SK-N-SH (cell line): ENCODE measurements at places on chromosomes 12 and 14.
A peak's percentile ranks its signal among the peaks of the same experiment; 100 is the strongest.

DNA sequence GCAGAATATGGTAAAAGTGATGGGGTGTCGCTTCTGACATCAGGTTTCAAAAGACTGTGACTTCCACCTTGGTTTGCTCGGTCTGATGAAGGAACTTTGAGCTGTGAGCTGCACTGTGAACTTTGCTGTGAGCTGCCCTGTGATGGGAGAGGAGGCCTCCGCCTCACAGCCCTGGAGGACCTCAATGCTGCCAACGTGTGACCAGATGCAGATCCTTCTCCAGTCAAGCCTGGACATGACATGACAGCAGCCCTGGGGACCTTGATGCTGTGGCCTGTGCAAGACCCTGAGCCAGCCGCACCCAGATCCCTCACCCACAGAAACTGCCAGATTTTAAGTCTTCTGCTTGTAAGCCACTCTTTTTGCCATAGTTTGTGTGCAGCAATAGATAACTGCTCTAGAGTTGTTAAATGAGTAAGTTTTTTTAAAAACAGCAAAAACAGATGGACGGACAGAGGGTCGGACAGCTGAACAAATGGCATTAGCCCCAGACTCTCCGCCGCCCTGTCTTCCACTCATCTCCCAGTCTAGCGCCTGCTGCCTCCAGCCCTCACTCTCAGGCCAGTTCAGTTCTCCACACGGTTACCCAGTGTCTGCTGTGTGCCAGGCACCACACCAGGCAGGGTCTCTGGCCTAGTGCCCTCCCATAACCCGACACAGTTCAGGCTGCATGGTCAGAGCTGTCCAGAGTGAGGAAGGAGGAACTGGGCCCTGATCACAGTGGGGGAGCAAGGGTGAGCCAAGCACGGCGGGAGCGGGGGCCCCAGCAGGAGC lies 13.1 kb upstream of the LRTM2 start:
- no peak for DNase-seq

- no peak for DNase-seq
Measured at GRCh38 chr14:42437809-42438208, 831.1 kb downstream of the LRFN5 start.

DNA sequence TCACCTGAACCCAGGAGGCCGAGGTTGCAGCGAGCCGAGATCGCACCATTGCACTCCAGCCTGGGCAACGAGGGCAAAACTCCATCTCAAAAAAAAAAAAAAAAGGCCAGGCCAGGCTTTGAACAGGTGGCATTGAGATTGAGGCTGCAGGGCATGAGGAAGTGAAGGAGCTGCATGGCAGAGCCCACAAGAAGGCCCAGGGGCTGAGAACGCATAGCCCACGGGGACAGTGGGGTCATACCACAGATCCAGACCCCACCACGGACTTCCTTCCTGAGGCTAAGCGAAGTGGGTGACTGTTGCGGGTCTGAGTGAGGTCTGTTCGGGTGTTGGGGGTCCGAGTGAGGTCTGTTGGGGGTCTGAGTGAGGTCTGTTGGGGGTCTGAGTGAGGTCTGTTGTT lies 7.8 kb downstream of the JAG2 start:
- DNase-seq: no peak

DNA sequence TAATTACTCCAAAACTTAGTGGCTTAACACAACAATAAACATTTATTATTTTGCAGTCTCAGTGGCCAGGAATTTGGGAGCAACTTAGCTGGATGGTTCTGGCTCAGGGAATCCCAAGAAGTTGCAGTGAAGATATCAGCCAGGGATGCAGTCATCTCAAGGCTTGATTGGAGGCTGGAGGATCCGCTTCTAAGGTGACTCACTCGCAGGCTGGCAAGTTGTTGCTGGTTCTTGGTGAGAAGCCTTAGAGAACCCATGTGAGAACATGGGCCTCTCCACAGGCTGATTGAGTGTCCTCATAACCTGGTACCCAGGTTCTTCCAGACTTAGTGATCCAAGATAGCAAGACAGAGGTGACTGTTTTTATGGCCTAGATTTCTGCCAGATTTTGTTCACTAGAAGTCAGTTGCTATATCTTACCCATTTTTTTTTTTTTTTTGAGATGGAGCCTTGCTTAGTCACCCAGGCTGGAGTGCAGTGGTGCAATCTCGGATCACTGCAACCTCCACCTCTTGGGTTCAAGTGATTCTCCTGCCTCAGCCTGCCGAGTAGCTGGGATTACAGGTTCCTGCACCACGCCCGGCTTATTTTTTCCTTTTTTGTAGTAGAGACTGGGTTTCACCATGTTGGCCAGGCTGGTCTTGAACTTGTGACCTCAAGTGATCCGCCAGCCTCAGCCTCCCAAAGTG lies 32.5 kb downstream of the BRMS1L start:
- DNase-seq: no peak

DNA sequence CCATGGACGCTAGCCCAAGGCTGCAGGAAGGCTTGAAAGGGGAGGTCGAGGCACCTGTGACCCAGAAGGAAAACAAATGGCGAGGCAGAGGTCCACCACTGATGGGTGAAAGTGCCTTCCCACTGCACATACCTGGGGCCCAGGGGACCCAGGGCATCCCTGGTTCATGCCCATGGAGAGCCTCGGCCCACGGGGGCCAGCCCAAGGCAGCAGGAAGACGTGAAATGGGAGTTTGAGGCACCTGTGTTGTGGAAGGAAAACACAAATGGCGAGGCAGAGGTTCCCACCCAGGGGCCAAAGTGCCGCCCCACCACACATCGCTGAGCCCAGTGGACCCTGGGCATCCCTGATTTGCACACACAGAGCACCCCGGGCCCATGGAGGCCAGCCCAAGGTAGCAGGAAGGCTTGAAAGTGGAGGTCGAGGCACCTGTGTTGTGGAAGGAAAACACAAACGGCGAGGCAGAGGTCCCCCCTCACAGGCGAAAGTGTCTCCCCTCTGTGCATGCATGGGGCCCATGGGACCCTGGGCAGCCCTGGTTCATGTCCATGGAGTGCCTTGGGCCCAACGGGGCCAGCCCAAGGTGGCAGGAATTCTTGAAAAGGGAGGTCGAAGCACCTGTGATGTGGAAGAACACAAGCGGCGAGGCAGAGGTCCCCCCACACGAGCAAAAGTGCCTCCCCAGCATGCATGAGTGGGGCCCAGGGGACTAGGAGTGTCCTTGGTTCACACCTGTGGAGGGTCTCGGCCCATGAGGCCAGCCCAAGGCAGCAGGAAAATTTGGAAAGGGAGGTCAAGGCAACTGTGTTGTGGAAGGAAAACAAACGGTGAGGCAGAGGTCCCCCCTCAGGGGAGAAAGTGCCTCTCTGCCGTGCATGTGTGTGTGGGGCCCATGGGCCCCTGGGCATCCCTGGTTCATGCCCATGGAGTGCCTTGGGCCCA lies 383.3 kb downstream of the ALG10 start:
- DNase-seq: peak; percentile 0

DNA sequence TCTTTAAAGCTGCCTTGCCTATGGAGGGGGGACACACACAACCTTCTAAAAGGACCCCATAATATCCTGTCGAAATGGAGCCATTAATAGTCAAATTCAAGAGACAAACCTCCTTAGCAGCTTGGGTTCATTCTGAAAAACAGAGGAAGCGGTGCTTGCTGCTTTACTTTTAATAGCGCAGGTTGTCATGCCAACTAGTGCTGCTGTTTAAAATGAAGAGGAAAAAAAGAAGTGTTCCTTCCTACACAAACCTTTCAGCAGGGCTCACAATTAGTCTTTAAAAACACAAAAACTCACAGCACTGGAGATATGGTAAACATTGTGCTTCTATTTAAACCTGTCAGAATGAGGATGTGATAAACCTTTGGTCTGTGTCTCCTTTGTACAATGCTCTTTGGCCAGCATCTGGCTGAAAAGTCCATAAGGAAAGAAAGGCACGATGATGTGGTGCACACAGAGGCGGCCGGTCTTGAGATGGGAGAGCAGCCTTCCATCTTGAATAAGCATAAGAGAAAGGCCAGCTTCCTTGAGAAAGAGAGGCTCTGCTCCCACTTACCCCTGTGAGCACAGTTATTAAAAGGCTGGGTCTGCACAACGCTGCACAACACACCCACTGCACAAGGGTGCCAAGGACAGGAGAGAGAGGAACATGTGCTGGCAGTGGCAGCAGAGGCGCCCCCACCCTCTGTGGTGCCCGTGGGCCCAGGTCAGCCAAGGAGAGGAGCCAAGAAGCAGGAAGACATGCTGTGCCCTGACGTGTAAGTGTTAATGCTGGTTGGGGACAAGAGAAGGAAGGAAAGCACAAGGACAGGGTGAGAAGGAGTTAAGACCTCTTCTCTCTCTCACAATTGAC lies 144.6 kb downstream of the TTC7B start:
- DNase-seq: no peak

GRCh38 chr12:93593843-93594242 lies 21.4 kb downstream of the SOCS2 start:
- DNase-seq: no peak

GRCh38 chr12:105431537-105432100 lies 101.1 kb downstream of the C12orf75 start:
- no peak for DNase-seq

GRCh38 chr12:51217968-51218606 lies at the start of gene POU6F1:
Gene POU6F1 (minus strand): TSS chr12:51218062. CDS start chr12:51206836, 11,226 bp downstream.
- DNase-seq: peak; percentile 96

DNA sequence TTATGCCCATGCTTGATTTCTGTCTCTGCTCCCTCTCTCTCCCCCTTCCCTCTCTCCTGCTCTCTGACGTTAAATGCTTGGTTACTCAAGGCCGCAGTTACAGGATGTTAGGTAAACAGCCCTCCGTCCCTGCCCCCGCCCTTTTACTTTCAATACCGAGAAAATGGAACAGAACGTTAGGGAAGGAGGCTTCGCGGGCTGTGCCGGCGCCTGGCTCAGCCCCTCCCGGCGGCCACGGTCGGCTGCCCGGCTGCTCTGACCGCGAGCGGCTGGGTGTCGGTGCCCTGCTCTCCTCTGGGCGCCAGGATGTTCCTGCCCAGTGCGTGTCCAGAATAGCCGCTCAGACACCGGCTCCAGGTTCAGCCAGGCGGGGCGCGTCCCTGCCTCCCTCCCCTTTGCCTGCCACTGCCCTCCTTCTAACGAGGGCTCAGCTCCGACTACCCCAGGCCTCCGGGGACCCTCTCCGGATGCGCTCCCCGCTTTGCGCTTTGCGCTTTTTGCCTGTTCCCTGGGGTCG lies 166.1 kb downstream of the ADCK1 start:
- DNase-seq: peak; percentile 80

DNA sequence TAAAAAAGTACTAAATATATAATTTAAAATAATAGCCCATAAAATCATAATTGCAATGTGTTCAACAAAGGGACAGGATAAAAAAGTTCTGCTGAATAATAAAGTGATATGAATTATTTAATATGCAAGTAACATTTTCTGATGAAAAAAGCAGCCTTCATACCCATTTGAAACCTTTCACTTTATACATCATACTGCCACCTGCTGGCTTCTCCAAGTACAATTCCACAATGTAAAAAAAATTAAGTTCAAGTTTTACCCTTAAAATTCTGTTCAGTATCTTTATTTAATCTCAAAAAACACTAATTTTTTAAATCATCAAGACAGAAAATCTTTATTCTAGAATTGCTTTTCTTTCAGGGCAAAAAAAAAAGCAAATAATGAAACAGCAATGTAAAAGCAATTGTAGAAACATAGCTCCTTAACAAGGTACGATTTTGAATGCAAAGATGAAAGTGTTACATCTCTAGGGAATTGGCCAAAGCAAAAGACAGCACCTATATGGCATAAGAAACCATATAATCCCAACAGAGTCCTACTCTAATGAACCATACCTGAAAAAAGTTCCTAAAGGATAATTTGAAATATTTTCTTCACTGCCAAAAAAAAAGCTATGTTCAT lies 15.0 kb downstream of the MDM1 start:
- DNase-seq: peak; percentile 40

GRCh38 chr12:1937481-1938224 lies 19.2 kb upstream of the CACNA2D4 start:
- DNase-seq: no peak

DNA sequence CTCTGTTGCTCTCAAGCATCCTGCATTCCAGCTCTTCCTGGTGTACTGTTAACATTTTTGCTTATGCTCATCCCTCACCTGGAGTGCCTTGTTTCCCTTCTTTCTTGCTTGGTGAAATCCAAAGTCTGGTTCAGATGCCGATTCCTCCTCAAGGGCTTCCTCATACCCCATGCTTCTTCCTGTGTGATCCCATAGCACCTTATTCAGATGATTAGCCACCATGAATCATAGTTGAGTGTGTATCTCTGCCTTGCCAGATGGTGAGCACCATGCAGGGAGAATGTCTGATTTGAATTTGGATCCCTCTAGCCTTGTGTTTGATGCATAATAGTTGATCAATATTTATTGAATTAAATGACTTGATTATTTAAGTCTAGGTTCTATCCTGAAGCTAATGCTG lies 39.4 kb upstream of the ANO4 start:
- DNase-seq: no peak

DNA sequence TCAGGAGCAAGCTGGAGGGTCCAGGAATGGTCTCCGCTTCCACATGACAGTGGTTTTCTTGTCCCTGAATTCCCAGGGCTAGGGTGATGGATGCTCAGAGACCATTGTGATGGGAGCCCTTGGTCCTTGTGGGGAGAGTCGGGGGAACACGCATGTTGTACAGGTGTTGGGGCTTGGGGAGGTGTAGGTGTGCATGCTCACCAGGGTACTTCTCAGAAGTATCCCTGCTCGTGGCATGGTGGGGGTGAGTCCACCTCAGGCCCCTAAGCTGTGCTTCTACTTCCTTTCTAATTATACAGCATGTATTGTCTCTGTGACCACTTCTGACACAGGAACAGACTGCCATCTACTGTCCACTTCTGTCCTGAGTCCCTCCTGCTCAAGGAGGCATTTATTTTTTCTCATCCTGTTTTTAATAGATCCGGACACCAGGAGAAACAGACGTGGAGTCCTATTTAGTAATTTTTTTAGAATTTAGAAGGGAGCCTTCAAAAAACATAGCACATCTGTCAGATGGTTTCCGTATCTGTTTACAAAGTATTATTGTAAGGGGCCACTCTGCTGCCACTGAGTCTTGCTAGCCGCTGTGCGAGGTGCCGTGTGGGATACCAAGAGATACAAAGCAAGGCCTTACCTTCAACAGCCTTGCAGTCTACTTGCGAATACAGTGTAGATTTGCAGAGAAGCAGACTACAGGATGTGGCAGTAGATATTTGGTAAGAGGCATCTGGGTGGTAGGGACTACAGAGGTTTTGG lies 10.5 kb downstream of the NTF3 start:
- peak; percentile 55 for DNase-seq

DNA sequence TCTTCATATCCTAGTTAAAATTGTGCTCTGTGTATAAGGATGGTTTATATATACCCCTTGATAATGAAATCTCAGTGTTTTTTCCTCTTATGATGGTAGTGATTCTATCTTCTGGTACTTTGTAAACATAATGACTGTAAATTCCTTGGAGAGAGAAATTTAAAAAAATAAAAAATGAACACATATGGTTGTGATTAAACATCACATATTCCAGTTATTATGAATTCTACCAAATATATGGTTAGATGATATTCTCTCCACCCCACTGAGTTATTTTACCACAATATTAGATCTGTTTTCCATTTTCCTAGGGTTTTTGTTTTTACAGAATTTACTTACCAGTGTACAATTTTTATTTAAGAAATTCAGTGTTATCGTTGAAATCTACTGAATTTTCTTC lies 481.9 kb upstream of the NOVA1 start:
- DNase-seq: no peak
